ENCODE measurements at places on chromosomes 7 and 10.

- no peak for DNase-seq
Measured at GRCh38 chr7:156654511-156655234, 14.1 kb downstream of the RNF32 start.

GRCh38 chr7:112938863-112939573 lies 147.6 kb downstream of the GPR85 start:
- DNase-seq: no peak

- no peak for DNase-seq
Measured at GRCh38 chr7:134948736-134949135, 37.6 kb upstream of the AGBL3 start.

DNA sequence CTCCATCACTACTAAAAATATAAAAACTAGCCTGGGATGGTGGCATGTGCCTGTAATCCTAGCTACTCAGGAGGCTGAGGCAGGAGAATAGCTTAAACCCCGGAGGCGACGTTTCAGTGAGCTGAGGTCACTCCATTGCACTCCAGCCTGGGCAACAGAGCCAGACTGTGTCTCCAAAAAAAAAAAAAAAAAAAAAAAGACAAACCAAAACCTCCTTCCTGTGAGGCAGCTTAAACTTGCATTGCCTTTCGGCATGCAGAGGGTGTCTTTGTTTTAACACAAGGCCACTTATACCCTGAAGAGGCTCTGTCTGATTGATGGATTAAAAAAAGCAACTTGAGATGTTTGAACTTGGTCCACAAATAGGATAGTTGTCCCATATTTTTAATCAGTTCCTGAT lies 128.4 kb upstream of the RSU1 start:
- no peak for DNase-seq

DNA sequence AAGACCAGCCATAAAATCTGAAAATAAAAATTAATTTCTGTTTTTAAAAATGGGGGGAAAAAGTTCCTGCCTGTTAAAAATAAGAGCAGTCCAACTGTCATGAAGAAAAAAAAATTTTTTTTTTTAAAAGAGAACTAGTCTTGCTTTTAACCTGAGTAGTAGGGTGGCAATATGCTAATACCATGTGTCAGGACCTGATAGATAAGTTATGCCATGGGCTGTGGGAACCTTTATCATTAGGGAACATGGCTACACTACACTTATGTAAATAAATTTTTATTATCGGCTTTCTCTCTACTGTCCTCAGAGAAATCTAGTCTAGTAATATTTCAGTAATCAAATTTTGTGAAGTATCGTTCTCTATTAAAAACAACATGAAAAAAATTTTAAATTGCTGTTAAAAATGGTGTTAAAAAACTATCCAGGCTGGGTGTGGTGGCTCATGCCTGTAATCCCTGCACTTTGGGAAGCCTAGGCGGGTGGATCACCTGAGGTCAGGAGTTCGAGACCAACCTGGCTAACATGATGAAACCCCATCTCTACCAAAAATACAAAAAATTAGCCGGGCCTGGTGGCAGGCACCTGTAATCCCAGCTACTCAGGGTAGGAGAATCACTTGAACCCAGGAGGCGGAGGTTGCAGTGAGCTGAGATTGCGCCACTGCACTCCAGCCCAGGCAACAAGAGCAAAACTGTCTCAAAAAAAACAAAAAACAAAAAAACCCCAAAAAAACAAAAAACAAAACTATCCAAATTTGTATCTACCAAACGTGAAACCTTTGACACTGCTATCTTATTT lies 20.7 kb downstream of the NT5C3A start:
- no peak for DNase-seq

All from T-cell (primary cell).